ENCODE measurements at places on chromosomes 13 and 19.

GRCh38 chr13:113139577-113139976 lies 17.0 kb downstream of the F10 start:
- no peak overlapping the region for H3K27ac ChIP-seq
- no peak for DNase-seq
- no peaks in the 10 kb centered on the region for H3K4me1 ChIP-seq
- no peaks in the 10 kb centered on the region for H3K36me3 ChIP-seq
- peaks cover 13% of the 10 kb centered on the region for H3K27me3 ChIP-seq
- H3K4me3 ChIP-seq = no peak overlapping the region

- no peak overlapping the region for H3K4me3 ChIP-seq
- no peak overlapping the region for H3K27ac ChIP-seq
- no peaks in the 10 kb centered on the region for H3K27me3 ChIP-seq
- DNase-seq = no peak
Measured at GRCh38 chr19:49214701-49215100, 57.1 kb downstream of the TRPM4 start.

- H3K27ac ChIP-seq = no peak overlapping the region
- H3K36me3 ChIP-seq = no peaks in the 10 kb centered on the region
- H3K27me3 ChIP-seq = peaks cover 11% of the 10 kb centered on the region
- H3K4me1 ChIP-seq = no peaks in the 10 kb centered on the region
- H3K4me3 ChIP-seq = no peak overlapping the region
- no peak for DNase-seq
Measured at GRCh38 chr13:111363121-111363520, 42.7 kb downstream of the TEX29 start.

DNA sequence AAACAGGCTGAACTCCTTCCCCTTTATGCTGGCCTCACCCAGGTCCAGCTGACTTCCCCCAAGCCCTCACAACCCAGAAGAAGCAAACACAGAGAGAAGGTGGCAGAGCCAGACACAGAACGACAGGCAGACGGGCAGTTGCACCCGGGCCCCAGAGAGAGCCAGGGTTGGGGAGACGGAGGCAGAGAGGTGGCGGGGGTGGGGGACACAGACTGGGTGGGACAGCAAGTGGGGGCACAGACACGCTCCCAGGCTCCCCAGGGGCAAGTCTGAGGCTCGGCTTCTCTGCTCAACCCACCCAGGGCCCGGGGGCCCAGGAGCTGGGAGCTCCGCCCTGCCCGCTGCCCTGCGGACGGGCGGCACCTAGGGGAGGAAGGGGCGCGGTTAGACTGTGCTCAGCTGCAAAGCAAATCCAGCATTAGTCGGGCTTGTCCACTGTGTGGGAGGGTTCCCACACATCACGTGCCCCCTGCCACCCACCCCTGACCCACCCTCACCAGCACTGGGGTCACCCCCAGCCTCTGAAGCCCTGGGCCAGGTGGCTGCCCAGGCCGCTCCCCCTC lies 31.3 kb upstream of the ASF1B start:
- H3K27ac ChIP-seq = no peak overlapping the region
- H3K4me3 ChIP-seq = no peak overlapping the region
- no peak for DNase-seq
- H3K36me3 ChIP-seq = no peaks in the 10 kb centered on the region
- no peaks in the 10 kb centered on the region for H3K4me1 ChIP-seq

DNA sequence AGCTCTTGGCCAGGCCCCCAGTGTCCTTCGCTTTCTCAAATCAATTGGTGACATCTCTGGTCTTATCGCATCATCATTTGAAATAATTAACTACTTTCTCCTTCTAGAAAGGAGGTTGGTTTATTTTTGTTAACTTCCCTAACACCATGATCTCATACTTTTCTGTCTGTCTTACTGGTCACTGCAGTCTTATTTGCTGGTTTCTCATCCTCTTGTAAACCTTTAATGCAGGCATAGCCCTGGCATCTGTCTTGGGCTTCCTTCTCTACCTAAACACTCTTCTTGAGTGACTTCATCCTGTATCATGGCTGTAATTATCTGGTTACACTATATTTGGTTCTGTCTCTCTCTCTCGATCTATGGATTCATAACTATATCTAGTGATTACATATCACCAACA lies 152.8 kb downstream of the CYSLTR2 start:
- DNase-seq = no peak
- no peaks in the 10 kb centered on the region for H3K27me3 ChIP-seq
- H3K36me3 ChIP-seq = no peaks in the 10 kb centered on the region
- H3K4me1 ChIP-seq = no peaks in the 10 kb centered on the region
- H3K4me3 ChIP-seq = no peak overlapping the region
- no peak overlapping the region for H3K27ac ChIP-seq

GRCh38 chr19:42051166-42052115 lies 18.6 kb downstream of the GRIK5 start:
- no peaks in the 10 kb centered on the region for H3K36me3 ChIP-seq
- peak overlapping the region; percentile 86 for H3K27ac ChIP-seq
- H3K4me1 ChIP-seq = peaks cover 31% of the 10 kb centered on the region
- peak overlapping the region; percentile 1 for H3K4me3 ChIP-seq
- H3K27me3 ChIP-seq = no peaks in the 10 kb centered on the region

GRCh38 chr13:60369242-60369641 lies 27.8 kb upstream of the TDRD3 start:
- peaks cover 8% of the 10 kb centered on the region for H3K27me3 ChIP-seq
- H3K36me3 ChIP-seq = no peaks in the 10 kb centered on the region
- no peak overlapping the region for H3K4me3 ChIP-seq
- no peaks in the 10 kb centered on the region for H3K4me1 ChIP-seq

- no peak overlapping the region for H3K4me3 ChIP-seq
- peaks cover 40% of the 10 kb centered on the region for H3K4me1 ChIP-seq
Measured at GRCh38 chr13:26601669-26602068, 44.2 kb downstream of the WASF3 start.

GRCh38 chr19:33254245-33254824 lies 28.7 kb upstream of the SLC7A10 start:
- H3K27ac ChIP-seq = no peak overlapping the region
- no peaks in the 10 kb centered on the region for H3K4me1 ChIP-seq
- H3K36me3 ChIP-seq = no peaks in the 10 kb centered on the region
- no peaks in the 10 kb centered on the region for H3K27me3 ChIP-seq

DNA sequence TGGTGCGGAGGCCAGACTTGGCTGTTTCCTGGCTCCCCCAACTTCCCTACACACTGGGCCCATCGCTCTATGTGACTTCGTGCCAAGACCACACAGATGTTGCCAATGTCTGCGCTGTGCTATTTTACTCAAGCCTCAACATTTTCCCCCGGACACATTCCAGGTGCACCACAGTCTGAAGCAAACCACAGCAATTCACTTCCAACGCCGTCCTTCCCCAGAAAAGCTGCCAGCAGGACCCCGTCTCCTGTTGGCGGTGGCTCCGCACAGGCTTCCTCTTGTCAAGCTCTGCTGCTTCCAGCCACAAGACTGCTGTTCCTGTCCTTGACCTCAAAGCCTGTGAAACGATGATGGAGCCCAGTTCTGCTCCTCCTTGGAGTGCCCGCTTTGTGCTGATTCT lies 100.7 kb downstream of the CRYL1 start:
- H3K4me3 ChIP-seq = no peak overlapping the region
- no peak overlapping the region for H3K27ac ChIP-seq
- no peak for DNase-seq
- peaks cover 20% of the 10 kb centered on the region for H3K4me1 ChIP-seq
- H3K36me3 ChIP-seq = peaks cover 5% of the 10 kb centered on the region

DNA sequence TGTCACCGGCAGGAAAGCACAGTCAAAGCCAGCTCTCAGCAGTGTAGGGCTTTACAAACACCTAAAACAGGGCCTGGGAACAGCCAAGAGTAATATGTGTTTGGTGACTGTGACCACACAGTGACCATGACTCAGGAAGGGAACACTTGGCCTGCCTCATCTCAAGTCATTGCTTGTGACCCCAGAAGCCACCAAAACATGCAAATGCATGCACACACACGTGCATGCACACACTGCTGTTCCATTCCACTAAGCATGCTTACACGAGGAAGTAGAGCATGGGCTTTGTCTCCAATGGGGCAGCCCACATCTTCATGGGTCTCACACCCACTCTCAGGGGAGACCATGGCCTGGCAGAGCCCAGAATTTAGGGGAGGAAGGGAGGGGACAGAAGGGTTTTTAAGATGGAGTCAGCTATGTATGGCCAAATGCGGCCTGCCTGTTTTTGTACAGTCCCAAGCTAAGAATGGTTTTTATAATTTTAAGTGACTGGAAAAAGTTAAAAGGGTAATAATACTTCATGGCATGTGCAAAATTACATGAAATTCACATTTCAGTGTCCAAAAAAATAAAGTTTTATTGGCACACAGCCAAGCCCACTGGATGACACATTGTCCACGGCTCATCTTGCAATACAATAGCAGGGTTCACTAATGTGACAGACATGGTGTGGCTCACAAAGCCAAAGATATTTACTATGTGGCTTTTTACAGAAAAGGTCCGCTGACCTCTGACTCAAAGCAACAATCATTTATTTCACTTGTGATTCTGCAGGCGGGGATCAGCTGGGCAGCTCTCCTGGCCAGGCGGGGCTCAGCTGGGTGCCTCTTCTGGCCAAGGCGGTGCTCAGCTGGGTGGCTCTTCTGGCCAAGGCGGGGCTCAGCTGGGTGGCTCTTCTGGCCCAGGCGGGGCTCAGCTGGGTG lies 17.3 kb downstream of the ZFR2 start:
- no peak overlapping the region for H3K4me3 ChIP-seq
- peaks cover 9% of the 10 kb centered on the region for H3K4me1 ChIP-seq

GRCh38 chr13:31240921-31241320 lies 41.1 kb downstream of the B3GLCT start:
- H3K36me3 ChIP-seq = no peaks in the 10 kb centered on the region
- no peak overlapping the region for H3K27ac ChIP-seq
- no peak for DNase-seq
- no peaks in the 10 kb centered on the region for H3K4me1 ChIP-seq
- H3K27me3 ChIP-seq = no peaks in the 10 kb centered on the region
- H3K4me3 ChIP-seq = no peak overlapping the region

- H3K4me1 ChIP-seq = no peaks in the 10 kb centered on the region
- H3K27ac ChIP-seq = no peak overlapping the region
- H3K36me3 ChIP-seq = no peaks in the 10 kb centered on the region
- no peak for DNase-seq
- no peaks in the 10 kb centered on the region for H3K27me3 ChIP-seq
Measured at GRCh38 chr13:33006638-33007037, 9.6 kb upstream of the KL start.

GRCh38 chr13:67048821-67049150 lies 181.3 kb downstream of the PCDH9 start:
- no peaks in the 10 kb centered on the region for H3K36me3 ChIP-seq
- DNase-seq = peak; percentile 24
- no peak overlapping the region for H3K27ac ChIP-seq
- peaks cover 17% of the 10 kb centered on the region for H3K4me1 ChIP-seq
- no peak overlapping the region for H3K4me3 ChIP-seq
- no peaks in the 10 kb centered on the region for H3K27me3 ChIP-seq

- no peak overlapping the region for H3K27ac ChIP-seq
- H3K36me3 ChIP-seq = no peaks in the 10 kb centered on the region
- H3K27me3 ChIP-seq = peaks cover 30% of the 10 kb centered on the region
- peaks cover 5% of the 10 kb centered on the region for H3K4me1 ChIP-seq
- DNase-seq = no peak
Measured at GRCh38 chr13:52846567-52847321, 1.7 kb downstream of the PCDH8 start.

- H3K27ac ChIP-seq = no peak overlapping the region
- no peak overlapping the region for H3K4me3 ChIP-seq
- H3K4me1 ChIP-seq = no peaks in the 10 kb centered on the region
- no peak for DNase-seq
- H3K36me3 ChIP-seq = no peaks in the 10 kb centered on the region
Measured at GRCh38 chr19:6020166-6020882, 42.4 kb upstream of the RANBP3 start.

GRCh38 chr19:41156207-41156606 lies 36.8 kb upstream of the CYP2S1 start:
- H3K36me3 ChIP-seq = no peaks in the 10 kb centered on the region
- no peak overlapping the region for H3K4me3 ChIP-seq
- no peaks in the 10 kb centered on the region for H3K4me1 ChIP-seq
- H3K27me3 ChIP-seq = no peaks in the 10 kb centered on the region

- H3K36me3 ChIP-seq = no peaks in the 10 kb centered on the region
- no peaks in the 10 kb centered on the region for H3K4me1 ChIP-seq
- no peak overlapping the region for H3K27ac ChIP-seq
Measured at GRCh38 chr13:94431574-94431973, 47.9 kb downstream of the DCT start.

DNA sequence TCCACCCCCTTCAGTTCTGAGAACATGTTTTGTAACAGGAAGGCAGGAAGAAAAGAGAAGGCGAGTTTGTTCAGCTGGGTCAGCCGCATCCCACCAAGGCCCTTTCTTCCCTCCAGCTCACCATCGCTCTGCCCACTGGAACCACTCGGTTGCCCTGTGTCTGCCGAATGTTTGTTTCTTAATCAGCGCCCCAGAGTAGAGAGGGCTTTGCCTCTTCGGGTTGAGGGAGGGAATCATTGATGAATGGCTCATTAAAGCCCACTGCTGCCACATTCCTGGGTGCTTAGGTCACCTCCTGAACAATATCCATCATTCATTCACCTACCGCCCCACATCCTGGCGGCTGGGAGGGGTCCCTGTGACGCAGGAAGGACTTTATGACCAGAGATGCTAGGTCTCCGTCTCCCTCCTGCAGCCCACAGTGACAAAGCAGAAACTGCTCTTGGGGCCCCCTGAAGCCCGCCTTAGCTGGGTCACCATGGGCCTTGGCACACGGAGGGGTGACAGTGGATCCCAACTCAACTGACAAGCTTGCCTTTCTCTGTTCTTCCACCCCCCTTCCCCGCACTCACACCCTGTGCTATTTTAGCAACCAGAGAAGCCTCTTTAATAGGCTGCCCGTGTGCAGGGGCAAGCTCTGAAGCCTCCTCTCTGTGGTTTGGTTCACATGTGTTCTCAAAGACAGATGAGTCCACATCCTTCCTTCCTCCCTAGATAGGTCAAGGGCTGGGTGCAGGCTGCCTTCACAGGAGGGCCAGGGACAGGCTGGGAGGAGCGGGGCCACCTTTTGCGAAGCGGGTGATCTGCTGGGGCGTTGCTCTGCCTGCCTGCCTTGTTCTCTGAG lies 46.2 kb downstream of the ACTN4 start:
- H3K4me1 ChIP-seq = peaks cover 53% of the 10 kb centered on the region
- H3K27me3 ChIP-seq = no peaks in the 10 kb centered on the region
- peak; percentile 59 for DNase-seq

All from MCF 10A (cell line).